ENCODE measurements at places on chromosomes 11 and 22.

DNA sequence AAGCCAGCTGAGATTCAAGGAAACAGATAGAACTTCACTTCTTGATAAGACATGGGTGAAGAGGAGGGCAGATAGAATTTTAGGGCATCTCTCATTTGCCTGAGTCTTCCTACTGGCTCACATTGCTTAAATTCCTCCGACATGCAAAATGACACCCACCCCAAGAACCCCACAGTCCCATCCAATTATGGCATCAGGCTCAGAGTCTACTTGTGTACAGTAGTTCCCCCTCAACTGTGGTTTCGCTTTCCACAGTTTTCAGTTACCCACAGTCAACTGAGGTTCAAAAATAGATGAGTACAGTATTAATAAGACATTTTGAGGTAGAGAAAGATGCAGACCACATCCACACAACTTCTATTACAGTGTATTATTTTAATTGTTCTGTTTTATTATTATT lies 99.8 kb downstream of the TTC17 start:
- DNase-seq, result no peak

- peak; percentile 49 for DNase-seq
Observed at GRCh38 chr22:48957311-48957986, 870.2 kb downstream of the BRD1 start.

- no peak for DNase-seq
Observed at GRCh38 chr11:109958821-109959166, 134.4 kb upstream of the ZC3H12C start.

- peak; percentile 81 for DNase-seq
Observed at GRCh38 chr11:117179048-117179999, 781 bp downstream of the SIDT2 start.

DNA sequence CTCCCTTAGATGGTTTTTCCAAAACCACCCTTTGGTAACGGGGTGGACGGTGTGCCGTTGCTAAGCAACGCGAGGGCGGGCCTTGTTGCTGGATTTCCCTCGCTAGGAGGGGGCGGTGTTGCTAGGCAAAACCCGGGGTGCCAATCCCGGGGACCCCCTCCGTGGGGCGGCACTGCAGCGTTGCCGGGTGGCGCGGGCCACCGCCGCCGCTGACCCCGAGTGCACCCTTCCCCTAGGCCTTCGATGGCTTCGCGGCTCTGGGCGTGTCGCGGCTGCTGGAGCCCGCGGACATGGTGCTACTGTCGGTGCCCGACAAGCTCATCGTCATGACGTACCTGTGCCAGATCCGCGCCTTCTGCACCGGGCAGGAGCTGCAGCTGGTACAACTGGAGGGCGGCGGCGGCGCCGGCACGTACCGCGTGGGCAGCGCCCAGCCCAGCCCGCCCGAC lies 8.9 kb downstream of the EHBP1L1 start:
- DNase-seq, result no peak

DNA sequence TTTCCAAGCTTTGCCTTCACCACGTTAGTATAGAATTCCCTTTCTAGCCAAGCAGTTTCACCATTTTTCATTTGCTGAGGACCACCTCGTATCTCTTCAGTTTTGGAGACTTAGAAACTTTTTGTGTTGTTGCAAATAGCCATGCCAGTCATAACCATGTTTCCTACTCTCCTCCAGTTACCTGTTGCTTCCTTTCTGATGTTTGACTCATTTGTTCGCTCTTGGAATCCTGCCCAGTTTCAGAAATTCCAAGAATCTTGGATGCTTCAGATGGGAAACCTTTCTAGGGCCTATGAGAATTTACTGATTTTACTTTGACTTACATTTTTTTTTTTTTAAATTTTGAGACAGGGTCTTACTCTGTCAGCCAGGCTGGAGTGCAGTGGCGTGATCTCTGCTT lies 65.4 kb downstream of the PPP6R3 start:
- no peak for DNase-seq

DNA sequence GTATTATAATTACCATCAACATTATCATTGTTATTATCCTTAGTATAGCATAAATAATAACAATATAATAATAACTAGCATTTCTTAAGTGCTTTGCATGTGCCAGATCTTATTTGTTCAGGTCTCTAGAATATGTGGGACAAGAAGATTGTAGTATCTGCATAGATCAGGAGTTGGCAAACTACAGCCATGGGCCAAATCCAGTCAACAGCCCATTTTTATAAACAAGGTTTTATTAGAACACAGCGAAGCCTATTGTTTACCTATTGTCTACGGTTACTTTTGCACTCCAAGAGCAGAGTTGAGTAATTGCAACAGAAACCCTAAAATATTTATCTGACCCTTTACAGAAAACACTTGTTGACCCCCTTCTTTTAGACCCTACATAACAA lies 81.4 kb downstream of the SLC1A2 start:
- no peak for DNase-seq

- DNase-seq, result no peak
Observed at GRCh38 chr11:123168241-123168640, 26.8 kb downstream of the CLMP start.

GRCh38 chr11:12123273-12123672 lies 12.9 kb downstream of the MICAL2 start:
- DNase-seq, result peak; percentile 9

- no peak for DNase-seq
Observed at GRCh38 chr11:36948460-36949127, 350.6 kb upstream of the RAG2 start.

DNA sequence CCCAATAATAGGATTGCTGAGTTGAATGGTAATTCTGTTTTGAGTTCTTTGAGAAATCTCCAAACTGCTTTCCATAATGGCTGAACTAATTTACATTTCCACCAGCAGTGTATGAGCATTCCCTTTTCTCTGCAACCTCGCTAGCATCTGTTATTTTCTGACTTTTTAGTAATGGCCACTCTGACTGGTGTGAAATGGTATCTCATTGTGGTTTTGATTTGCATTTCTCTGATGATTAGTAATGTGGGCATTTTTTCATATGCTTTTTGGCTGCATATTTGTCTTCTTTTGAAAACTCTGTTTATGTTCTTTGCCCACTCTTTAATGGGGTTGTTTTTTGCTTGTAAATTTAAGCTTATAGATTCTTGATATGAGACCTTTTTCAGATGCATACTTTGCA lies 97.4 kb downstream of the FDX1 start:
- no peak for DNase-seq

- no peak for DNase-seq
Observed at GRCh38 chr11:86155200-86155844, 86.4 kb upstream of the PICALM start.
